H1 (cell line): ENCODE measurements at places on chromosomes 3 and 15.

GRCh38 chr3:129404610-129405009 lies 23.8 kb downstream of the EFCAB12 start:
- DNase-seq: no peak

DNA sequence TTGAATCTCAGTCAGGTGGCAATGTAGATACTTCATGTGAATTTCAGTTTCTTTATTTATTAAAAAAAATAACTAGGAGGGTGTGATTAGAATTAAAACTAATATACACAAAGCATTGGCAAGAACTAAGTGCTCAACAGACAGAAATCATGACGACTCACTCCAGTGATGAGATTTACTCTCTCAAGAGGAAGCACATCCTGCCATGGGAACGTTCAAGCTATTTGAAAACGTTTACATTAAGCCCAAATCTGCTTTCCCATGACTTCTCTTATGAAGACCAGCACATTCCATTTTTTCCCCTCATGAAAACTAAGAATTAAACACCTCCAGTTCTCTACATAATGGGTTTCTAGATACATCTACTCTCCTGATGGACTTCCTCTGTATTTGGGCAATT lies 8.5 kb downstream of the WDR53 start:
- DNase-seq: no peak

- no peak for DNase-seq
Observed at GRCh38 chr3:169526246-169526645, 137.3 kb downstream of the MECOM start.

DNA sequence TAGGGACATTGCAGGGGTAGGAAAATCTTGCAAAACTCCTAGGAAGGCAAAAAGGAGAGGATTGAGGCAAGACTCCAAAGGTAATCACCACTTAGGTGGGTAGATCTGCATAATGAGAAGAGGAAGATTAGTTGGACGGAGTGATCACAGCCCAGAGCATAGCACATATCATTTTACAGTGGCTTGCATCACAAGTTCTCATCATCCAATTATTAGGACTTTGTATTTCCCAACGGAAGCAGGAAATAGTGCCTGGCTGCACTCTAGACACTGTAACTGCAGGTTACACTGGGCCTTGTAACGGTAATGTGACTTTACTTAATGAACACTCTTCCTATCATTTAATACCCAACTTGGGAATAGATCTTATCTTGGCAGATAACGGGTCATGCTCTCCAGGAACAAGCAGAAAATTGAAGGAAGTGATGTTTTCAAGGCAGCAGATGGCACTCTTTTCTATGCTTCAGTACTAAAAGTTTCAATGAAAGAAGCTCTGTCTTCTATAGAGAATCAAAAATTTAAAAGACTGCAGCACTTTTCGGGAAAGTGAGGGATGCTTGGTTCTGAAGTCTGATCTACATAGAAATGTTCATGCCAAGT lies 101.9 kb upstream of the KCNMB2 start:
- DNase-seq: no peak

GRCh38 chr3:72195895-72196294 lies 410.9 kb upstream of the PROK2 start:
- DNase-seq: no peak

GRCh38 chr15:36590838-36591237 lies 11.4 kb downstream of the CDIN1 start:
- DNase-seq: no peak

- no peak for DNase-seq
Observed at GRCh38 chr3:173096140-173096539, 44.9 kb downstream of the SPATA16 start.

GRCh38 chr15:33490703-33491102 lies 179.9 kb downstream of the RYR3 start:
- DNase-seq: no peak

DNA sequence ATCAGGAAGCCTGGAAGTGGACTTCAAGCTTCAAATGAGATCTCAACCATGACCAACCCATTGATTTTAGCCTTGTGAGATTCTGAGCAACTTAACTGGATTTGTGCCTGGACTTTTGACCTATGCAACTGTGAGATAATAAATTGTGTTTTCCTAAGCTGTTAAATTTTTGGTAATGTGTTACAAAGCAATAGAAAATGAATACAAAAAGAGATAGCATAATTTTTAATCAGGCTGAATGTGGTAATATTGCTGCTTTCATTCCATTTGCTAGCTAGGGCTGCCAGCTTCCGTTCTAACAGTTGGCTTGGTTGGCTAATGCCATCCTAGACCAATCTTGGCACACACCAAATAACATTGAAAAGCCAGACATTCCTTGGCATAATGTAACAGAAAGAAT lies 12.2 kb downstream of the PROS1 start:
- DNase-seq: no peak

DNA sequence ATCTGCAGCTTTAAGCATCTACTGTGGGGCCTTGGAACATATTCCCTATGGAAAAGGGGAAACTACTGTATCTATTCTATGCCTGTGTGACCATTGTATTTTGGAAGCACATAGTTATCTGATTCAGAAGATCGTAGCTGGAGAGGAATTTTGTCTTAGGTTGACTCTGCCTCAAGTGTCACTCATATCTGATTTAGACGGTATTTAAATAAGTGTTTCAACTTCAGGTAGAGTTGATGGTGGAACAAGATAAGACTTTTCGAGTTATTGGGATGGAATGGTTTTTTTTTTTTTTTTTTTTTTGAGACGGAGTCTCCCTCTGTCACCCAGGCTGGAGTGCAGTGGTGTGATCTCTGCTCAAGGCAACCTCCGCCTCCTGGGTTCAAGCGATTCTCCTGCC lies 8.9 kb upstream of the DENND6A start:
- DNase-seq: no peak

GRCh38 chr3:127760791-127761440 lies 61.4 kb downstream of the MGLL start:
- DNase-seq: no peak

DNA sequence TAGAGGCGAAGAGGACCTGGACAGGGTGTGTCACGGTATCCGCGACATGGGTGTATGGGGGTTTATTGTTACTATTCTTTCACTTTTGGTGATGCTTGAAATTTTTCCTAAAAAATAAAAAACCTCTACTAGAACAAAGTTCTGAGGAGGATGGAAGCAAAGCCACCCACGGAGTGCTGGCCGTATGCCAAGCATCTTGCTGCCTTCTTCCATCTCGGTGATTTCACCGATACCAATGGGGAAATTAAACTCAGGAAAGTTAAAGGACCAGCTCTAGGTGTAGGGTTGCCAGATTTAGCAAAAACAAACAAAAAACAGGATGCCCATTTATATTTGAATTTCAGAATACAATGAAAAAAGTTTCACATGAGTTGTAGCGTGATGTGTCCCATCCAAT lies 33.9 kb downstream of the SMAD6 start:
- no peak for DNase-seq

DNA sequence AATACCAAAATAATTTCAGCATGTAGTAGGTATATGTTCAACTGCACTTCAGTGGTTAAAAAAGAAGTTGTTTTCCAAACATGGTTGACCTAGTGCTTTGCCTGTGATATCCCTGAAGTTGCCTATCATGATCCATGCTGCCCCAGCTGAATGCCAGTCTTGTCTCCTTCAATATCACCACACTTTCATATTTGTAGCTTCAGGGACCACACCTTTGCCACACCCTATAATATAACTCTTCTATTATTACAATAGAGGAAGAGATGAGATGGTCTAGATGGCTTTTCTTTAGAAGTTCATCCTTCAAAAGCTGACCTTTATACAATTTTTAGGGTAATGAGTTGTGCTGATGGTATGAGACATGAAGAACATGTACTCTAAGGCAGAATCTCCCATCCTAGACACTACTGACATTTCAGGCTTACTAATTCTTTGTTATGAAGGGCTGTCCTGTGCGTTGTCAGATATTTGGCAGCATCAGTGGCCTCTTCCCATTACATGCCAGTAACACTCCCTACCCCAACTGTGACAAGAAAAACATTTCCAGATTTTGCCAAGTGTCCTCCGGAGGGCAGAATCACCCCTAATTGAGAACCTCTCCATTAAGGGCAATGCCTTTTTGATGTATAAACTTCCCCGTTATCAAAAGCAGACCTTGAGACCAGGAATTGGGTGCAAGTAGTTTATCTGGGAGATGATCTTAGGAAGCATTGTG lies 76.2 kb upstream of the PLCL2 start:
- DNase-seq: no peak

GRCh38 chr3:81643721-81644120 lies 117.7 kb downstream of the GBE1 start:
- no peak for DNase-seq

DNA sequence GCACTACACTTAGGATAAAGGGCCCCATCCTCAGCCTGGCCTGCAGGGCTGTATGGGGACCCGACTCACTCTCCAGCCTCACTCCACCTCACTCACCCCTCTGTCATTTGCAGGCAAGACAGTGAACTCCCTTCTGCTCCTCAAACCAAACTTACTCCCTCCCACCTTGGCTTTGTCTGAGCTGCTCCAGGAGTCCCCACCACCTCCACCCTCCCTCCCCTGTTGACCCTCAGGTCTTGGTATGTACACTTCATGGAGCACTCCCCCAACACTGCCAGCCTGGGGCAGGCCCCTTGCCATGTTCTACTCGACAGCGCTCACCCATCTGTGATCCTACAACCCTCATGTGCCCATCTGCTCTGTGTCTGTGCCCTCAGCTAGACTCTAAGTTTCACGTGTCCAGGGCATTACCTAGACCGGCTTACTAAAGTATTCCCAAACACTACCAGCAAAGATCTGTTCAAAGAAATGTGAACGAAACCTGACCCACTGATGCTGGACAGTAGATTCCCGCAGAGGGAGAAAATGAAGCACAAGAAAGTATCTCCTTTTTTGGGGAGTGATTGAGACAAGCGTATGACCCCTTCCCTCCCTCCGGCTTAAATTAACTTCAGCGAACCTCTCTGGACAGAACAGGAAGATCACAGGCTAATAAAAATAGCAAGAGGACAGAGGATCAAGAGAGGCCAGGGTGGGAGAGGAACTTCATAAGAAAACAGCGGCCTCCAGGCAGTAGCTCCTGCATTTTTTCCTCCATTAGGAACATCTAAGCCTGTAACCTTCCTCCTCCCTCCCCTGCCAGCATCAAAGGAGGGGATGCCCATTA lies 113.2 kb downstream of the RFTN1 start:
- DNase-seq: no peak

DNA sequence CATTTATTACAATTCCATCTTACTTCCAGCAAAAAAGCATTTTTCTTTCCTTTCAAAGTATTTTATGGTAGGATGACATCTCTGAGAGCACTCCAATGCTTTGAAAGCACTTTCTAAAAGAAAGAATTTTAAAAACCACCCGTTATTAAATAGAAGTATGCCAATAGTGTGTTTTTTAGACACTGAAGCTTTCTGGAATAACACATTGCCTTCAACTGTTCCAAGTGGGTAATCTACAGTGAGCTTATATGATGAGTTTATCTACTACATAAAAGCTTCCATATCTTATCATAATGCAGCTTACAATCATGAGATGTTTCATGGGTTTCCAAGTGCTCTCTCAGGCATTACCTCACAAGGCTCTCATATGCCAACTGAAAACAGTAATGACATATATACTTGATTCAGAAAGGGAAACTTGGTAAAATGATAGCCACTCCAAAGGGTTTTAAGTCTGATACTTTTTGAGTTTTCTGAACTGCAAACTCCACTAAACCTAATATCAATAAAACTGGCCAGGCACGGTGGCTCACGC lies 14.1 kb downstream of the CMTM6 start:
- no peak for DNase-seq

GRCh38 chr3:144687862-144688261 lies 716.2 kb downstream of the DIPK2A start:
- peak; percentile 13 for DNase-seq

DNA sequence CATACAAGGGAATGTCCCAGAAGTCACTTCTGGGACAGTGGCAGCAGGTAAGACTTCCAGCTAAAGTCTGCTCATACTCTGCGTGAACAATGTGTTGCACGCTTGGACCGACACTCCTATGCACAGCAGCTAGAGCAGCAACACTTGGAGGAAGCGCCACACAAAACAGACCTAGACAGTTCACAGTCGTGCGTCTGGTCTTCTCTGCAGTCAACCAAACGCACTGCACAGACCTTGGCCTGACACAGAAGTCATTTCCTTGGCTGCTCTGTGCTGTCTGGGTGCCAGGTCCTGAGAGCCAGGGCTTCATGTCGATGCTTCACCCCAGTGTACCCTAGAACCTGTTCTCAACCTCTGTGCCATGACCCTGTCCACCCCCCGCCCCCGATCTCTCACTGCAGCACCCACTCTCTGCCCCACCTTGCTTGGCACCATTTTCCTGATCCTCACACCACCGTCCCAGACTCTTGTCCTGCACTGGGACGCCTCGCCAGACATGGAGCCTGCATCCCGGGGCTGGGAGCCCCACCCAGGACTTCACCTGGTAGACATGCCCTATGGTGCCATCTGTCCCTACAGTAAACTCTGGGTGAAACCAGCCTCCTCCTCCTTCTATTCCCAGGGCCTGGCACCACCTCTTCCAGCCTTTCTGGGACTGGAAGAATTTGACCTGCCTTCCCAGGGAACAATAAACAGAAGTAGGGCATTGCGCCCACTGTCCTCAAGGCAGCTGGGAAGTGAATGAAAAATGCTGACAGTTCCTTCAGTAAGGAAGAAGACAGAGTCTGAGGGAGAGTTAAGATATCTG lies 3.1 kb downstream of the ATP10A start:
- DNase-seq: no peak

DNA sequence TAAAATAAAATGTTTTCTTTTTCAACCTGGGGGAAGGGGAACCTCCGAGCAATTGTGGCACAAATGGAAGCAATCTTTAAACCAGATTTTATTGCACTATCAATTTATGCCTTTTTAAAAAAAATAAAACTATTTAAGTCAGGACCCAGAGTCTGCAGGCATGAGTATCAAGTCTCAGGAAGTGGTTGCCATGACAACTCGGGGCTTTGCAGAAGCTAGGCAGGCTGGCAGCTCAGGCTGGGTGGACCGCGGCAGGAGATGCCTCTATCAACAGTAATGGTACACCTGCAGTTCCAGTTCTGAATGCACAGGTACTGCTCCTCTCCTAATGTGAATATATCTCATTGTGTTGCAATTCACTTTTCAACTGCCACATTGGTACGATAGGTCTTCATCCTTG lies 447.7 kb downstream of the GABRG3 start:
- DNase-seq: no peak

- no peak for DNase-seq
Observed at GRCh38 chr3:120170223-120170622, 76.0 kb upstream of the GSK3B start.

GRCh38 chr15:55853134-55853533 lies 110.2 kb upstream of the PRTG start:
- DNase-seq: no peak

DNA sequence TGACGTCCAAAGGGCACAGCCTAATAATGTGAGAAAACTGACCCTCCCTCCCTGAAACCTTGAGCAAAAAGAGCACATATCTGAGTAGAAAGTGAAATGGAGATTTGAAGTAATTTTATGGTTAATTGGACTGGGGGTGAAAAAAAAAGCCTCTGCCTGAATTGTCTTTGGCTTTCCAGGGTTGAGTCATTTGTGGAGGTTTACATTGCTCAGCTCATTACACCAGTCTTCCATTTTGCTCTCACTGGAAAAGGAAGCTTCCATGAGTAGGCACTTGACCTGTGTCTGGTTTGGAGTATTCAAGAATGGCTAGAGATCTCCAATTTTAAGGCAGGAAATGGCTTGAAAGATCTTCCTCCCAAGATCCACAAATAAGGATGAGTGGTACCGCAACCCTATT lies 273.9 kb downstream of the PDCD6IP start:
- DNase-seq: no peak

- DNase-seq: no peak
Observed at GRCh38 chr15:89671687-89672086, 7.5 kb downstream of the PLIN1 start.
